NCI-H1092 treated with DMSO at 0.1 percent for 48 hours (cell line): ENCODE measurements at places on chromosomes 12 and 14.

DNA sequence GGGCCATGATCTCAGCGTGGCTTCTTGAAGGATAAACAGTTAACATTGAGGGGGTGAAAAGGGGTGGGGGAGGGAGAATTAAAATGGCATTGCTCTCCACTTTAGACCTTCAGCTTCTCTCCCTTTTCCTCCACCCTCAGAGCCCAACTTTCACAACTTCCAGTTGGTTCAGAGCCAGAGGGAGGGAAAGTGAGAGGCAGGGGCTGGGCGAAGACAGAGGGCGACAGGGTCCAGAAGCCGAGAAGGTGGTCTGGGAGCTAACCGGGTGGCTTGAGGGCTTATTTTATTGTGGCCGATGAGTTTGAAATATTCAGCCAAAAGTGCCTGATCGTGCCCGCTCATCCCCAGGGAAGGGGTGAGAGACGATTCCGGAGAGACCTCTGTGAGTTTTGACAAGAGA lies 4.1 kb downstream of the BMP4 start:
- DNase-seq, result no peak

DNA sequence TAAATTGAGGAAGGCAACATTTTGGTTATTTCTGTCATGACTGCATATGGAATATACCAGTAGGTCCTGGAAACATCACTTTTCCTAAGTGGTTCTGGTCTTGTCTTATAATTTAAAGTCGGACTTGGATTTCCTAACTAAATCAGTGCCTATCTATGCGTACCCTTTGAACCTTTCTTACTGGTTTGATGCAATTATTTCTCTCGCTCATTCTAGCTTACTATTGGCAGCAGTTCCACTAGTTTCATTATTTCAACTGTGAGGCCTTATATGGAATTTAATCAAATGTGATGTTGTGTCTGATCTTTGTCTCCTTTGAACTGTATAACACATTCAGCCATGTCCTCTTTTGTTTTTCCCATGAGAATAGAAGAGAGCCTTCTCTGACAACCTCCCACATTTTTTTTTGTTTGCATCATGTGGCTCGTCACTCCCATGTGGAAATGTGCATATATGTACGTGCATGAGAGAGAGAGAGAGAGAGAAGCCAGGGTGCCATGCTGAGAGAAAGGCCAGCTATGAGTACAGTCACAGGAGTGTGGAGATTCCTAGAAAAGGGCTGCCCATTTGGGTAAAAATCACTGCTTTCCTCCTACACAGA lies 48.0 kb downstream of the AKAP6 start:
- no peak for DNase-seq

GRCh38 chr14:45679853-45680252 lies 426.9 kb upstream of the MIS18BP1 start:
- no peak for DNase-seq

- no peak for DNase-seq
Observed at GRCh38 chr14:87252103-87252502, 740.9 kb downstream of the GALC start.

DNA sequence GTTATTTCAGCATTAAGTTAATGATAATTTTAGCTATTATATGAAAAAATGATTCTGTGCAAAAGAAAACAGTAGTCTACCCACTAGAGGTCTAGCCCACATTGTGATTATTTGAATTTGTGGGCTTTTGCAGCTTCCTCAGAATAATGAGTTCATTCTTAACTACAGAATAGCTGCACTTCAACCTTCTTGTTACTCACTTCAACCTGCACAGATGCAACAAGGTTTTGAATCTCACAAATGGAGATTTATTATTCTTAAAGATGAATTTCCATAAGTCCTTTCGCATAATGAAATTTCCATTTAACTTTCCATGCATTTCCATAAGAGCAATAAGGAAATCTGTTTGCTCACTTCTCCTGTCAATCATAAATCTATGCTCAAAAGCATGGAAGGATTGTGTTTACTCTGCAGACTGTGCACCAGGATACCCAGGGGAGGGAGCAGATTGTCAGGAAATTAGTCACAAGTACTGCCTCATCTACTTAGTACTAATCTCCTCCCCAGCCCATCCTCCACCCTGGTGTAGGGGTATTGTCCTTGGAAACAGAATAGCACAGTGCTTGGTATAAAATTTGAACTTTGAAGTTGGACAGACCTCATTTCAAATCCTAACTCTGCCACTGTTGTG lies 24.1 kb downstream of the PTGER2 start:
- DNase-seq, result no peak

- peak; percentile 29 for DNase-seq
Observed at GRCh38 chr14:92973261-92973797, 50.4 kb downstream of the CHGA start.
